ENCODE measurements at places on chromosomes 11 and 22.

DNA sequence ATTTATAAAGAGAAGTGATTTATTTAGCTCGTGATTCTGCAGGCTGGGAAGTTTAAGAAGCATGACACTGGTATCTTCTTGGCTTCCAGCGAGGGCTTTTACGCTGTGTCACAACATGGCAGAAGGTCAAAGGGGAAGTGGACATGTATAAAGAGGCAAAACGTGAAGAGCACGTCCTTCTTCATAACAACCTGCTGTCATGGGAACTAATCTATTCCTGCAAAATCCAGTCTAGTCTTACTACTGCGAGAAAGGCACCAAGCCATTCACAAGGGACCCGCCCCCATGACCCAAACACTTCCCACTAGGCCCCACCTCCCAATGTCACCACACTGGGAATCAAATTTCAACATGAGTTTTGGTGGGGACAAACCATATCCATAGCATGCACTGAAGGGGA is 58.3 kb downstream of the AMOTL1 start:
- DNase-seq = no peak

GRCh38 chr11:119847853-119848252 is 118.9 kb upstream of the NECTIN1 start:
- DNase-seq = no peak

- DNase-seq = no peak
These were observed 48.8 kb upstream of the PICALM start for GRCh38 chr11:86117712-86118063.

- no peak for DNase-seq
These were observed 85.2 kb downstream of the CCDC81 start for GRCh38 chr11:86459682-86460460.

GRCh38 chr11:19316434-19316833 is 75.7 kb upstream of the E2F8 start:
- no peak for DNase-seq

DNA sequence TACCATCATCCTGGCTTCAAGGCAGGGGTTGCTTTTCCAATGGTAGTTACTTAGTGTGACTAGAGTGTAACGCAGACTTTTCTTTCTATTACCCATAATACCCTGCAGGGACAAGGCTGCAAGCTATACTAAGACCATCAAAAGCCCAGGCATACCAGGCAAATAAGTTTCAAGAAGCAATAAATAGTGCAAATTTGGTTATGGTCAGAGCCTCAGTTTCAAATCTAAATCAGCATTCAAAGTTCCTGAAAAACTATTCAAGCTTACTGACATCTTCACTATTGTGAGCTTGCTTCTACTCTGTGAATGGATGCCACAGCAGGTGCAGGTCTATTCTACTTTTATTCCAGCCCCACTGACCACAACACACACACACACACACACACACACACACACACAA is 2.5 kb upstream of the HBB start:
- no peak for DNase-seq

- no peak for DNase-seq
These were observed 4.0 kb upstream of the RCOR2 start for GRCh38 chr11:63920939-63921417.

DNA sequence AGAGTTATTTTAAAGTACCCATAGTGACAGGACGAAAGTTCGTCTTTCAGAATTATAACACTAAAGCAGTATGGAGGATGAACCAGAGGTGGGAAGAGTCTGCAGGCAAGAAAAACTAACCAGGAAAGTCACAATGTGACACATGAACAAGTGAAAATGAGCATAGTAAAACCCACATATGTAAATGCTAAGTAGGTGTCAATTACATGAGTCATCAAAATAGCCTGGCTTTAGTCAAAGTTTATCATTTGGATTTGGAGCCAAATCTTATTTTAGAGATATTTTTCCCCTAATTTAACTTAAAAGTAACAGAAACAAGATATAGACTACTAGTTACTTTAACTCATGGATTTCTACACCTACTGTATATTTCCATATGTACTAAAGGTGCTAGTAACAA is 159.8 kb downstream of the GRIA4 start:
- no peak for DNase-seq

- no peak for DNase-seq
These were observed 72.7 kb downstream of the AMBRA1 start for GRCh38 chr11:46520971-46521745.

DNA sequence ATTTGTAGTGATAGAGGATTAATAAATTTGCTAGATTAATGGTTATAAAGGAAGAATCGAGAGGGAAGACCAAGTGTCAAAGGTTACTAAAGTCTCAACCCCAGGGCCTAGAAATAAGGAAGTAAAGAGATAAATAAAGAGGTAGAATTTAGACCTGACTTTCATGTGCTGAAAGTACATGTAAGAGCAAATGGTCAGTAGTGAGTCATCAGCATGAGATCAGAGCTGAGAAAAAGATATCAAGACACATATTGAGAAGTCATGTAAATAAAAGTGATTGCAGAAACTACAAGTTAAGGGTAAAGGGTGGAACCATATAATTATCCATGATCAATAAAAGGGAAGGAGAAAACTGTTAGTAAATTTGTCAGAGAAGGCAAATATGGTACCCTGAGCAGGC is 1.4 kb upstream of the OR8B8 start:
- no peak for DNase-seq

DNA sequence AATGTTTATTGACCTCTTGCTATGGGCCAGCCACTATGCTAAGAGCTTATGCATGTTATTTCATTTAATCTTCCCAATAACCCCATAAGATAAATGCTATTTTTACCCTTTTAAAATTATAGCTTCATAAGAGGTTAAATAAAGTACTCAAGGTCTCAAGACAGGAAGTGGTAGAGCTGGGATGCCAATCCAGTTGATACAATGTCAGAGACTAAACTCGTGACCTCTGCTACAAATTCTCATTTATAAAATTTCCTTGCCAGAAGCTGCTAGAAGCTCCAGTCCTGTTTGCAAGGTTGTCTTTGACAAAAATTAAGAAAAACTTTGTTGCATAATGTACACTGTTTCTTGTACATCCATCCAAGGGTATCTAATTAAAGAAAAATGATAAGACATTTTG is 265.9 kb upstream of the MPPED2 start:
- DNase-seq = no peak

DNA sequence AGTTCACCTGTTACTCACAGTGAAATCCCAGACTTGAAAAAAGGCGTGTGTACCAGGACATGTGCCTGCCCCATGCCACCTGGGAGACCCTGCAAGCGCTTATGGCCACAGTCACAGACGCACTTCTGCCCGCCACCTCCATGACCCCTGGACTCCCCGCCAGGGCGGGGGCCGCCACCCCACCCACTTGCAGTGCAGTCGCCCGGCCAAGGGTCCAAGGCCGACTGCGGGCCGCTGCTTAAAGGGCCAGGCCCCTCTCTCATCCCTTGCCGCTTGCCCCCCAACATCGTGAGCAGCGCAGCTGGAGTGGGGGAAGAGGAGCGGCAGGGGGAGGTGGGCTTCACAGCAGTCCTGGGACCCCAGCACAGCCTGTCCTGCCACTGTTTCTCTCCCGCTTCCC is 10.8 kb downstream of the DUSP8 start:
- no peak for DNase-seq

GRCh38 chr11:9143721-9144120 is 52.3 kb upstream of the SCUBE2 start:
- DNase-seq = no peak

DNA sequence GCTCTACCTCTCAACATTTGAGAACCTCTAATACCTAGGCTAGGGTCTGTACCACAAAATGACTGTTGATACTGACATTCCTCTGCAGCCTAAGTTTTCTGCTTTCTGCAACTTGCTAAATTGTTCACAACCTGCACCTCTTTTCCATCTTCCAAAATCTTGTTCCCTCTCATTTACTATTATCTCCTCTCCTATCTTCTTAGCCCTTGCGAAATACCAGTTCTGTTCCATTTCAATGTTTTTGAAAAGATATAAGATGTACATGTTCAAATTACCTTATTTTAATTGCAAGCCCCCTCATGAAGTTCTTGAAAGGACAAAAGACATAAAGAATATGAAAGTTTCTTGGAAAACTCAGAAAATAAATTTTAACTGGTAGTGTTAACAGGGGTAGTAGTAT is 72.3 kb downstream of the FAM168A start:
- no peak for DNase-seq

DNA sequence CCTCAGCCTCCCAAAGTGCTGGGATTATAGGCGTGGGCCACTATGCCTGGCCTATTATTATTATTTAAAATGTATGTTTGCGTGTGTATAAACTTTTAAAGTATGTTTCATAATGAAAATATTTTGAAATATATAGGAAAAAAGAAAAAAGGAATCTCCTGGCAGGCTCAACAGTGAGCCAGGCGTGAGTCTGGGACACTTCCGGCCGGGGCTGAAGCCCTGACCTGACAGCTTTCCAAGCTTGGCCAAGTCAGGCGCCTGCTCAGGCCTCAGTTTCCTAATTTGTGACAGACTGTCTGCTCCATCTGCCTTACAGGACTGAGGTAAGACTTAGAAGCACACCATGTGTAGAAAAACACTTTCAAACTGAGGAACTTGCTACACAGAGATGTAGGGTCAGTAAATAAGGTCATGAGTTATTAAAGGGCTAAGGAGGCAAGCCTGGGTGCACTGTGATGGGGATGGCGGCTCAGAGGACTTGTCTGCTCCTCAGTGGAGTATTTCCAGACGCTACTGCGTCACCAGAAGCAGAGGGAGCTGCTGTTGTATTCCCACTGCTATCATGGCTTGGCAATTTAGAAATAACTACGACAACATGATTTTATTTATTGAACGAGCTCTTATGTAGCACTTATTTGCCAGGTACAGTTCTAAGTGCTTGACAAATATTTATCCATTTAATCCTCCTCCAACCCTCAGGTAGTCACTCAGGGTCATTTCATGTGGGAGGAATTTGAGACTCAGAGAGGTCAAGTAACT is 100.1 kb downstream of the PRR5L start:
- DNase-seq = no peak

DNA sequence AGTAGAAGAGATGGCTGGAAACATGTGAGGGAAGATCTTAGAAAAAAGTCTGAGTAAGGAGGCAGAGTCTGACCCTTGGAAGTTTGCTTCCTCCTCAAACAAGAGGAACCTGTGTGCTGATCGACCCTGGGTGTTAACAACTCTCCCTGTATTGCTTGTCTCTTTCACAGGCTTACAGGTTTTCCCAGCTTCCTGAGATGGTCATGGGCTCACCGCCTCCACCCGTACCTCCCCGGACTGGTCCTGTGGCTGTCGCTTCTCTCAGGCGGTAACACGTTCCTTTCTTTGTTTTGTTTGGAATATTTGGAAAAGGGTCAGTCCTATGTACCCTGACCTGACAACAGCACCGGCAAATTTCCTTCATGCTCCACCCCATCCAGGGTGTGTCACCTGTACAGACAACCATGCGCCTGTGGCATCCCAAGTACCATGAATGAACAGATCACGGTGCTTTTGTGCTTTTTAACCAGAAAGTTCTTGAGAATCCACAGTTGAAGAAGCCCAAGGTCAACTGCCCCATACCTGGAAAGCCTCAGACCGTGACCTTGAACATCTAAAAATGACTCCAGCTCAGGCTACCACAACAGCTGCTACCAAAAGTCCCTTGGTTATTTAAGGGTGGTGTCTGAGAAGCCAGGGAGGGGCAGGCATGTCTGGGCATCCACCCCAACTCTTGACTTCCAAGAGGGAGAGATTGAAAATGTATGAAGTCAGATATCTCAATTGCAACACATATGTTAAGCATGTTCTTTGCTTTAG is 44.6 kb downstream of the C11orf91 start:
- DNase-seq = no peak

GRCh38 chr22:27799015-27799826 is 2.3 kb downstream of the MN1 start:
- DNase-seq = no peak

- DNase-seq = no peak
These were observed at the start of gene CD6 for GRCh38 chr11:60971520-60971919. Gene CD6, plus strand, starts transcription at chr11:60971680. Its CDS starts 186 bp downstream, at chr11:60971866.

- no peak for DNase-seq
These were observed 14.4 kb downstream of the IL17REL start for GRCh38 chr22:49997932-49998717.

- no peak for DNase-seq
These were observed 282.5 kb upstream of the ISX start for GRCh38 chr22:34783436-34783835.

GRCh38 chr22:26889802-26890201 is 232.4 kb downstream of the MIAT start:
- no peak for DNase-seq

GRCh38 chr11:34308913-34309585 is 48.8 kb downstream of the ABTB2 start:
- DNase-seq = no peak

DNA sequence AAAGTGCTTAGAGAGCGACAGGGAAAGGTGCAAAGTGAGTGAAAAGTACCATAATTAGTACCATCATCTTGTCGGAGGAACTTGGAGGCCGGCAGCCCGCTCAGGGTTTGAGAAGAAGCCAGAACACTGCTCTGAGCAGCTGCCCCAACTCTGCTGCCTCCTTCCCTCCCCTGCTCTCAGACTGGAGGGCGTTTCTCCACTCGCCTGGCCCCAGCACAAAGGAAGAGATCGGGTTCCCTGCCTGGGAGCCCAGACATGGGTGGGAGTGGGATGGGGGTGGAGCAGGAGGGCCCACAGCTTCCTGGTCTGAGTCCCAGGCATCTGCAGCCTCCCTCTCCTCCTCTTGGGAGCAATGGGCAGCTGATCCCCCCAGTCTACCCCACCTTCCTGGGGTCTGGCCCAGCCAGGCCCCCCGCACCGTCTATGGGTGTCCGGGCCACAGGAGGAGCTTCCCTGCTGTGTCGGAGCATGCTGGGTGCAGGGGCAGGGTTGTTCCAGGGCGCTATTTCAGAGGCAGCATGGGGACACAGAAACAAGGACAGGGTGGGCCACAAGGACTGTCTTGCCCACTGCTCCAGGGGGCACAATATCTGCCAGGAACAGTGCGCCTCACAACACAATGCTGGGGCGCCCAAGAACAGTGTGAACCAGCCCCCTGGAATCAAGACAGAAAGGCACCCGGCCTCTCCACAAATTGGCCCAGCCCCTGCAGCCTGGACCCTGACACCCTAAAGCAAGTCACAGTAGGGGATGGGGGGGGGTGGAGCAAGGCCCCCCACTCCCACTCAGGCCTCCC is 4.8 kb downstream of the LIF start:
- no peak for DNase-seq

DNA sequence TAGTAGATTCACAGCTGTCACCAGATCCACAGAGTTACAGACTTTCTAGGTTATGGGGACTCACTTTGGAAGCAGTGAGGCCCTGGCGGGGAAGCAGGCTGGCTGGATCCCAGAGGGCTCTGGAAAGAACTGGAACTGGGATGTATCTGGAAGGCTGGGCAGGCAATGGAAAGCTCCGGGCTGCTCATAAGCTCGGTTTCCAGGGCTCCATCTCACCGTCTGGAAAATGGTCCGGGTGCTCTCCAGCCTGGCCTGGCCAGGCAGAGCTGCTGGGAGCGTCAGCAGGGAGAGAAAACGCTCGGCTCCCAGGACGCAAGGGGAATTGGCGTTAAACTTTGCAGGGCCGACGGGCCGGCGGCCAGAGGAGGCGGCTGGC is 335 bp upstream of the SEZ6L start:
- no peak for DNase-seq

GRCh38 chr22:41847300-41847699 is 14.4 kb downstream of the SREBF2 start:
- DNase-seq = no peak
